NCI-H146 (cell line): ENCODE measurements at places on chromosomes 2 and 18.

GRCh38 chr2:195543902-195544894 lies 112.8 kb upstream of the SLC39A10 start:
- no peak for DNase-seq

- no peak for DNase-seq
Measured at GRCh38 chr2:47516360-47517104, 113.6 kb downstream of the MSH2 start.

GRCh38 chr2:24971286-24971535 lies 544 bp downstream of the DNAJC27 start:
- DNase-seq: no peak

DNA sequence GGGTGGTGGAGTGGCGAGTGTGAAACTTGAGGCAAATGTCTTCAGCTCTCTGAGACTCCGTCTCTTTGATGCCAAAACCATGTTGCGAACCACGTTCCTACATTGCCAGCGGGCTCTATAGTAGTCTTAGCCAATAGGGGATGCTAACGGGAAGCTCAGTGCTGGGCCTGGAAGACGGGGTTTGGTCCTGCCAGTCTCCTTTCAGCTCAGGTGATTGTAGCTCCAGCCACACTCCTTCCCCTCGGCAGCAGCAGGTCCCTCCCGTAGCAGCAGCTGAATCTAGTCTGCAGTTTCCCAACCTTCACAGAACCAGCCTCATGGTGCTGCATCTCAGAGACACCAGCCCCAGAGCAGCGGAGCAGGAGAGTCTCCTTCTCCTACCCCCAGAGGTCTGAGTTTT lies 109.7 kb downstream of the TFCP2L1 start:
- no peak for DNase-seq

GRCh38 chr2:83951378-83951947 lies 507.6 kb downstream of the SUCLG1 start:
- no peak for DNase-seq

GRCh38 chr2:131584940-131585339 lies 57.3 kb downstream of the CCDC74A start:
- DNase-seq: no peak

GRCh38 chr2:58601017-58601416 lies 359.9 kb upstream of the FANCL start:
- no peak for DNase-seq

GRCh38 chr2:67108231-67108630 lies 288.9 kb upstream of the ETAA1 start:
- DNase-seq: peak; percentile 93
